ENCODE measurements at places on chromosomes 4 and X. TPM values are rescaled to one million over a fixed set of nuclear protein-coding genes. Genes with fewer than 3 reads are reported as not detected.

Gene OTUD6A
- not detected for total RNA-seq

Gene RHOXF1
- not detected for total RNA-seq

Gene GSPT2
- 7.5 TPM for total RNA-seq

Gene ARL13A
- not detected for total RNA-seq

Gene AKAP4
- total RNA-seq: not detected

Gene MND1
- total RNA-seq: not detected

Gene FGFBP1
- 0.92 TPM for total RNA-seq

Gene ANKRD50
- total RNA-seq: 17.4 TPM

Gene ATRX
- 92.6 TPM for total RNA-seq
